Activated CD8-positive, alpha-beta memory T cell treated with anti-CD3 and anti-CD28 coated beads for 48 hours (primary cell): ENCODE measurements at places on chromosomes 7 and 10.
A peak's percentile ranks its signal among the peaks of the same experiment; 100 is the strongest.

DNA sequence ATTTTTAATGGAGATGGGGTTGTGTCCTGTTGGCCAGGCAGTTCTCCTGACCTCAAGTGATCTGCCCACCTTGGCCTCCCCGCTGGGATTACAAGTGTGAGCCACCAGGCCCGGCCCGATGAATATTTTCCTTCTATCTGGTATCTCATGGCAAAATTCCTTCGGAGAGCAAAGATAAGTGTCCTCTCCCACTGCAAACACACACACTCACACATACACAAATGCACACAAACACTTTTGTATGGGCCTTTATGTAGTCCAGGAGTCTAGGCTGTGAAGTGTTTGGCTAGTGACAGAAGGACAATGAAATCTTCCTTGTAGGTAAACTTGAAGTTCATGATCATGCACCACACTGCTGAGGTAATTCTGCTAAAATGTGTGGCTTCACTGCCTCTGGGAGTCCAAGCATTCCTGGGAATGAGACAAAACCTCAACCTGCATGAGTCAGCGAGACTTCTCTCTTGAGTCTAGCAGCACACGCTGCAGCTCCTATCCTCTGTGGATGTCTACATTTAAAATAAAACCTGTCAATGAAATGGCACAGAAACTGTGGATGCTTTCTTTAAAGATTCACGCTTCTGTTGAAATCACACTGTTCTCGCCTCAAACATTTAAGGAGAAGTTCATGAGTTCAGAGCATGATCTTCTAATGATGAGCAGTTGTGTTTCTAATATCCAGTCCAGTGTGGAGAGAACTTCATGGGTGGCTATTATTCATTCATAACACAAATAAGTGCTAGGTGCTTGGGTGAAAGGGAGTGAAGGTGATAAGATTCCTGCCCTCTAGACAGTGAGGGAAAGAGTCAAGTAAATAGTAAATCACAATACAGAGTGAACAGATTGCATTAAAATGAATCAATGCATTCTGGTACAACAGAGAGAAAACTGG lies 96.5 kb downstream of the NRP1 start:
- DNase-seq = no peak

DNA sequence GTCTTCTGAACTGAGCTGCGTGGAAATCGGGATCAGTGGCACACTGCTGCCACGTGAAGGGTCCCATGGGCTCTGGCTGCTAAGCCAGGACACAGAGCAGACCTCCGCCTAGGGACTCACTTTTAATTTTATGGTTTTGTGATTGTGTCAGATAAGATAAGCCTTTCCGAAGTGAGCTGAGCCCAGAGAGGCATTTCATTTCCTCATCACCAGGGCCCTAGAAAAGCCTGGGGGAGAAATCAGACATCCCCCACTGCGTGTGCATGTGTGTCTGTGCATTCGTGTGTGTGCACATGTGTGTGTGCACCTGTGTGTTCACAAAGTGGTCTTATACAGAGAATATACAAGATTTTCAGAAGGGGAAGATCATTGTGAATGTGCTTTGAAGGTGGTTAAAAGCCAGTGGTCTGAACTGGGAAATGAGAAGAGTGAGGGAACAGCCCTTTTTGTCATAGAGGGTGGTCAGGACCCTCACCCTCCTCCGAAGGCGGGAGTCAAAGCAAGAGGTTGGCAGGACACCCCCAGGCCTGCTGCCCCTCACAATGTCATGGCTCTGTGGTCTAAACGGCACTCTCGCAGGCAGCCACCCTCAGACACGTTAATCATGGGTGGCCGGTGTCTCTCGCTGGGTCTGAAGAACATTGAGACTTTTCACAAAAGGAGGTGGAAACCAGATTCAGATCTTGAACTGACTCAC lies 176.1 kb upstream of the PFKP start:
- DNase-seq = no peak

GRCh38 chr10:120205368-120206018 lies 251.5 kb upstream of the PLPP4 start:
- no peak for DNase-seq

DNA sequence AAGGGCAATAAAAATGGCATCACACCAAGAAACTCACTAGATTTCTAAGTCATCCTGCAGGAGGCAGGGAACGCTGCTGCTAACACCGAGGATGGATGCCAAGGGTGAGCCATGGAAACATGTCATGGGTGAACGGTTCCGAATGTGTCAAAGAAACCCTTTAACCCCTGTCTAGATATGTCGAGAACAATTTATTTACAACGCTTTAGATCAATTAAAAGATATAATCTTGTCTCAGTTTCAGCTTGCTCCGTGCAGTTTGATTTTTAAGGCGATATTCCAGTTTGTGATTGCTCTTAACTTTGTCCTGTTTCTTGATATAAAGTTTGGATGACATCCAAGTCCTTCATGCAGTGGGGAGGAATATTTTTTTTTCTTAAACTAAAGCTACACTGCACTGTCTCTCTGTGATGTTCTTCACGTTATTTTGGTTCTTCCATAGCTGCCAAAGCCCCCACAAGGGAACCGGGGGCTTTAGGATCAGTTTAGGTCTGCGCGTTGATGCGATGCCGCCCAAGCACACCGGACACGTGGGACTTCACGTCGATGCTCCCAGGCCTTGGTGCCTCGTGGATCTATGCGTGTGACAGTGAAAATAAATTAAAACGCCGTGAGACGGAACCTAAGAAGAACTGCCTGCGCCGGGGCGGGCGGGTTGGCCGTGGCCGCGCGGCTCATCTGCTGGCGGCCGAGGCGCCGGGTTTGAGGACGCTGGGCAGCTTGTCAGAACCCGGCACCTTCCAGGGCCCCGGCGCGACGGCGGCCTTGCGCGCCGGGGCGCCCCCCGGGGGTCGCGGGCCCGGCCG lies 220.3 kb downstream of the PHTF2 start:
- DNase-seq = peak; percentile 12

- DNase-seq = no peak
These were observed 12.3 kb downstream of the KLF14 start for GRCh38 chr7:130721486-130722277.

- DNase-seq = no peak
These were observed 6.7 kb downstream of the ZNF3 start for GRCh38 chr7:100074841-100075240.

DNA sequence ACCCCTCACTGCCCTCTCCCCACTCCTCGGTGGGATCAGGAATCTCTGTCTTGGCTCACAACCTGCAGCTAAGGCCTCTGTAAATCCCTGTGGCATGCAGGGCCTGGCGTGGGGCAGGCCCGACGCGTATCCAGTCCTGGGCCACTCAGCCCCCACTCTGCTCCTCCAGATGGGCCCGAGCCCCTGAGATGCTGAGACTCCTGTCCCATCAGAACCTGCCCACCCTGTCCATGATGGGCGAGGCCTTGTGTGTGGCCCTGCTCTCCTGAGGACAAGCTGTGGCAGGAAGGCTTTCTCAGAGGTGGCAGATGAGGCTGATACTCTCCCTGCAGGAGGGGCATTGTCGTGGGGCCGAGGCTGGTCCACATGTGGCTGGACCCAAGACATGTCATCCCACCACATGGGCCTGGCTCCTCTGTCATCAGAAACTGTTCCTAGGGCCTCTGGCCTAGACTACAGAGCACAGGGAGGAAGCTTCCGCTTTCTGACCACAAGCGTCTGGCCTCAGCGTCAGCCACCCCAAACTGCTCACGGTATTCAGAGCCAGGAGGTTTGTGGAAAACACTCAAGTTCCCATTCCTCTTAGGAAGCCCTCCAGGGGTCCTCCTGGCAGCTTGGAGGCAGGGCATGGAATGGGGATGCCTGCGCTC lies 6.0 kb downstream of the ALOX5 start:
- DNase-seq = no peak

DNA sequence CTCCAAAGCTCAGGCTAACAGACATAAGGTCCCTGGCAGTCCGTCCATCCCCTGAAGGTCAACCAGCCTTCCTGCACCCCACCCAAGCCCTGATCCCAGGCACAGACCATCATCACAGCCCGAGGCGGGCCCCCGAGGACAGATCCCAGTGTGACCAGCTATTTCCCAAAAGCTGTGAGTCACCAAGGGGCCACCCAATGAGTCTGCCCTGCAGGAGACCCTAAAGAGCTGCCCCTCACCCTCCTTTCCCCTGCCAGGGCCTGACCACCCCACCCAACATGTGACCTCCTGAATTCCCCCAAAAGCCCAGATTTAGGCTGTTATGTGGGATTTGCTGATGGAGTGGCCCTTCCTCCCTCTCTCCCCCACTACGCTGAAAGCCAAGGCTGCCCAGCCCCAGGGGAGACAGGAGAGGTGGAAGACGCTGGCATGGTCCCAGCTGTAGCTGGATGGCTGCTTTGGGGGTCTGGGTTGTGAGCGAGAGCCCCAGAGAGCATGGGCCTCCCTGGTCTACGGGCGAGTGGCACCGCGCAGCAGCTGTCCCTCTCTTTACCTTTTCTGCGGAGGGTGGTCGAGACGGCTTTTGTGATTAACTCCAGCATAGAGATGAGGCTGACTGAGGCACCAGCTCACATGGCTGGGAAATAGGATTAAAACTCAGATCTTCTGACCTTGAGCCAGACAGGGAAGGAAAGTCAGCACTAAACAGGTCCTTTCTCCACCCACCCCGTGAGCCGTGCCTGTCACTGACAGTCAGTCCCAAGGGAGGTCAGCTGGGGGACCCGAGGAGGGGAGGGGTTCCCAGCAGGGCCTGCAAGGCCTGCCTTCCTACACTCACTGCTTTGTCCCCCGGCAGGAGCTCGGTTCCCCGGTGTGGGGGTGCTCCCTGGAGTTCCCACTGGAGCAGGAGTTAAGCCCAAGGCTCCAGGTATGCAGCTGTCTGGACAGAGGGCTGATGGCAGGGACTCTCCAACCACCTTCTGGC lies 16.7 kb downstream of the ELN start:
- DNase-seq = no peak

DNA sequence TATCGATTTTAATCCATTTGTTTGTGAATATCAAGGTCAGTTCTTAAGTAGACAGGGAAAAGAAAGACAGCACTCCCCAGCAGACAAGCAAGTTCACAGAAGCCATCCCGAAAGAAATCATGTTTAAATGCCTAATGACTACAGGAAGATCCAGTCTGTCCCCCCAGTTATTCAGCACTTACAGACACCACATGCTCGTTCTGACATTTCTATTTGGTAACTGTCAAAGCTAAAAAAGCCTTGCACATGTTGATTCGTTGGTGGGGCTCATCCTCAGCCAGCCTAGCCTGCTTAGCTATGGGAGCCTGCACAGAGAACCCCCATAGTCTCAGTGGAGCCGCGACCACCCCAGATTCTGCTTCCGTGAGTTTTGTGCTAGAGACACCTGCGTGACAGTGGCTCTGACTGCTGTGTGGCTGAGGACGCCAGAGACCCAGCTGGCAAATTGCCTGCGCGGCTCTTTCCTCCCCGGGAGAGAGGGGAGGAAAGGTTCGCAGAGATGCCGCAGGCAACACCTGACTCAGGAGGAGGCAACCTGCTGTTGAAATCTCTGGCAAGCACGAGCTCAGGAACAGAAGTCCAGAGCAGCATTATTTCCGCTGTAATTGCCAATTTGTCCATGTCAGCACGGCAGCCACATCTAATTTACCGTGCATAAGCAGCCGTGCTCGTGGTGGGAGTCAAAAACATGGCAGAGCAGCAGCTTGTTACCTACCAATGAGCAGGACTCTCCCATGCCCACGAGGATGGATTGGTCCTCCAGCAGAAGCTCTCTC lies 194.2 kb downstream of the GPAM start:
- no peak for DNase-seq

GRCh38 chr10:112546474-112546873 lies 99.5 kb downstream of the VTI1A start:
- no peak for DNase-seq

DNA sequence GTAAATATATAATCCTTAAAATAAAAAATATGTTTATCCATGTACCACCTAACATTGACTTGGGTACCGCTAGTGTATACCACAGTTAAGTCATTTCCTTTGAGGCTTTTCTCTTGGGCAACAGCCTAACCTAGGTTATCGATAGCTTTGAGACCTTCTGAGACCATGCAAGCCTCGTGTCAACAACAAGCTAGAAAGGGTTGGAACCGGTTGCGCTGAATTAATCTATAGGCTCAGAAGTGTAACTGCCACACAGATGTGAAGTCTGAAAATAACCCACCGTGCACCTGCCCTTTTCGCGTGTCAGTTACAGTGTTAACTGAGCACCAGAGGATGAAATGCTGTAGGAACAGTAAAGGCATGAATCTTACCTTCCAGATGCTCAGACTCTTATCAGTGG lies 59.8 kb downstream of the ARID5B start:
- DNase-seq = no peak

GRCh38 chr7:156566812-156567549 lies 73.6 kb upstream of the RNF32 start:
- DNase-seq = no peak

DNA sequence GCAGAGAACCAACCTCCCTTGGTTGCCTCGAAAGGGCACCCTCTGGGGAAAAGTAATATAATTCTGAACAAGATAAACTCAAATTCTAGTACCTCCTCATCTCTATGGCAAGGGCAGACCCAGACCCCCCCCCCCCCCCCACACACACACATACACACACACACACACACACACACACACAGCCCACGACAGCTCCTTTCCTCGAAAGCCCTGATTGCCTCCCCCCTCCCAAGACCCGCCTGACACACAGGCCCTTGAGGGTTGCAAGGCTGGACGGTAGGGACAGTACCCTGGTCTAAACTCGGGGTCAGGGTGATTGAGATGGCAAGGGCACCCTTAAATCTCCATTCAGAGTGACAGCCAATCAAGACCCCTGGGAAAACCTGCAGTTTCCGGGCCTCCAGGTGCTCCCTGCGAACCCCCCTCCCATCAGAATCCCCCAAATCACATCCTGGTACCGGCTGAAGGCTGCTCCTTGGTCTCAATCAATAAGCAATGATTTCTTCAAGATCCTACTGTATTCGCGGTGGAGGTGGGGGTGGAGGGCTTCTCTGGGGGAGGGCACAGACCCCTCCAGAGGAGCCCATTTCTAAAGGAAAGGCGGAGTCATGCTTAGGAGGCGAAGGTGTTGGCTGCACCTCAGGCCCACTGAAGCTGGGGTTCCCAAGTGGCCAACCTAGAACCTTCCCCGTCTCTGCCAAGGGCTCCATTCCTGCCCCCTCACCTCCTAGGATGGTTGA lies 100.7 kb downstream of the HIP1 start:
- DNase-seq = no peak

GRCh38 chr7:88132725-88133124 lies 87.1 kb downstream of the SRI start:
- DNase-seq = no peak

DNA sequence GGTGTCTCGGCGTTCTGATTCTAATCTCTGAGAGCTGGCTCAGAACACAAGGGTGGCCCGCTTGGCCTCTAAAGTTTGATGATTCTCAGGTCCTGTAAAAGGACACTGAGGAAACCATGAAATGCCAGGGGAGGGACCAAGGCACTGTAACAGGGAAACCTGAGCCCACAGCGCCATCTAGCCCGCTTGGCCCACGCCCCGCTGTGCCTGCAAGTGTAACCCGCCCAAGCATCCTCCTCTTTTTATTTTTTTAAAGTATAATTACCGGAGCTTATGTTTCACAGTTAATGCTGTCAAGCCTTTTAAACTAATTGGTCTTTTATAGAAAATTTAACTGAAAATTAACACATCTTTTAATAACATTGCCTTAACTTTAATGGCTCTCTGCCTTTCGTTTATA lies 734.7 kb downstream of the KCNMA1 start:
- DNase-seq = no peak

GRCh38 chr7:39696631-39697030 lies 73.3 kb downstream of the RALA start:
- DNase-seq = no peak

GRCh38 chr7:19099194-19099593 lies 18.2 kb downstream of the TWIST1 start:
- DNase-seq = no peak

GRCh38 chr10:97726636-97727178 lies 10.2 kb upstream of the ZFYVE27 start:
- no peak for DNase-seq

GRCh38 chr7:2016021-2016631 lies 216.6 kb downstream of the MAD1L1 start:
- no peak for DNase-seq
